ENCODE measurements at places on chromosomes 5 and 9.

DNA sequence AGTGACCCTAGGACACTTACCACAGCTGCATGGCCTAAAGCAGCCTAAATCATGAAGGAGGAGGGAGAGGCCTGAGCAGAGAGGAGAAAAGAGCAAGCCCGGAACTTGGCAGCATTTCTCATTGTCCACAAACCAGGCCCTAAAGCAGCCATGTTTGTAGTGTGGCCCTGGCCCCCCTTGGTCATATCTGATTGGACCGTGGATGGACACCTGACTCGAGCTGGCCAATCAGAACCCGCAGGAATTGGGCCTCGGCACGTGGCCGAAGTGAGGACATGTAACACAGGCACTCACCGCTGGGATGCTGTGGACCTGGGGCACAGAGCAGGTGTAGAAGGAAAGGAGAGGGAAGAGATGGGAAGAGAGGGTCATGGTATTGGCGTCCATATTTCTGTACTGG lies 56.9 kb downstream of the ASS1 start:
- no peak for DNase-seq

GRCh38 chr5:55033568-55033967 lies 9.5 kb downstream of the GZMK start:
- DNase-seq, result no peak

DNA sequence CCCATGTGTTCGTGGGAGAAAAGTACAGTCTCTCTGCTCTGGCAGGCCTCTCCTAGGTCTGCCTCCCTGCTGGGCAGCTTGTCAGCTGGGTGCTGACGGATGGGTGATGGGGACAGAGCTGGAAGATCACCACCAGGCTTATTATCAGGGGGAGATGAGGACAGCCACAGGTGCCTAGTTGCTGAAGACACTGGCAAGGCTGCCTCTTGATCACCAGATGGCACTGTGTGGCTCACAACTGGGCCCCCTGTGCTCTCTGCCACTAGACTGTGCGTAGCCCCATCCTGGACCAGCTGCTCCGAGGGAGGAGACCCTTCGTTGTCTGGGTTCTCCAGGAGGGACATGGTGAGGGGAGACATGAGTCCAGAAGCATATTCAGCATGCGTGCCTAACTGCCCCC lies 73.0 kb downstream of the KIF24 start:
- no peak for DNase-seq

- no peak for DNase-seq
These were observed 80.9 kb downstream of the EBF1 start for GRCh38 chr5:159018855-159019254.

- no peak for DNase-seq
These were observed 79.8 kb upstream of the PAPPA start for GRCh38 chr9:116073826-116074225.

DNA sequence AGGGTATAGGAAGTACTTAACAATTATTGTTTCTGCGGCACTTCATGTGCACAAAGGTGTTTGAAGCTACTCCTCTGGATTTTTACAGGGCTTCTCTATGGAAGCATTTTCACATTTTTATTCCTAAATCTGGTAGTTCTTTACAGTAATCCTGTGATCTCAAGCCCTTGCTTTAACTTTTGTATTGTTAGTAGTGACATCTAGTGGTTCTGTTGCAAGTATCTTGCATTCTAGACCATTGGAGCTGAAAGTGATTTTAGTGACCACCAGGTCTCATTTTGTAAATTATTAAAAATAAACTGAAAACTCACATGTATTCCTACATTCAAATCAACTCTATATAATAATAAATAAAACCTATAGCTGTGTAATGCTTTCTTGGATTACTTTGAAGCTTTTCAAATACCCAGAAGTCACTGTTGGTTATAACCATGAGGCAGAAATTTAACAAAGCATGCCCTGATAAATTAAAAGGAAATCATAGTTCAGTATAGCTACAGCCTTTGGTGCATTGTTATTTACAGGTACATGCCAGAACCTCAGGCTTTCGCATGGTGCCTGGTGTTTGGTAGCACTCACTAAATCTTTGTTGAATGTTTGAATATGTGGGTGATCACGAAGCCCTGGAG lies 18.9 kb downstream of the RPS23 start:
- peak; percentile 6 for DNase-seq

DNA sequence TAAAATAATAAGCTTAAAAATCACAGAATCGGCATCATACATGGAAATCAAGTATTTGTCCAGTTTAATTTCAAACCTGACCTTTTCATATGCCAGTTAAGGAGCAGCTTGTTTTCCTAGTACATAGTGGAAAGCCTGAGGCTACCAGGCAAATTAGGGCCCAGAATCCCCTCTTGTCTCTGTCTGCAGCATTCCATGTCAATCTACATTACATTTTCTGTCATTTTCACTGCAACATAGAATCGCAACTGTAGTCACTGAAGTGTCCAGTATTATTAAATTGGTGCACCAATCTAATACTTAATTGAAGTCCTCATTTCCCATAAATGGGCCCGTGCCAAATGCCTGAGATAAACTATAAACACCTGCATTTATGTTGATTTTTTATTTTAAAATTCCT lies 1352.2 kb upstream of the ACO1 start:
- DNase-seq, result no peak

- DNase-seq, result no peak
These were observed 24.9 kb upstream of the ADRA1B start for GRCh38 chr5:159891371-159891770.

- DNase-seq, result no peak
These were observed 146.6 kb upstream of the TUT7 start for GRCh38 chr9:86500667-86501435.

- no peak for DNase-seq
These were observed 140.1 kb downstream of the FGF1 start for GRCh38 chr5:142545650-142546322.

- DNase-seq, result no peak
These were observed 4.8 kb downstream of the ALDH1A1 start for GRCh38 chr9:72947984-72948465.

DNA sequence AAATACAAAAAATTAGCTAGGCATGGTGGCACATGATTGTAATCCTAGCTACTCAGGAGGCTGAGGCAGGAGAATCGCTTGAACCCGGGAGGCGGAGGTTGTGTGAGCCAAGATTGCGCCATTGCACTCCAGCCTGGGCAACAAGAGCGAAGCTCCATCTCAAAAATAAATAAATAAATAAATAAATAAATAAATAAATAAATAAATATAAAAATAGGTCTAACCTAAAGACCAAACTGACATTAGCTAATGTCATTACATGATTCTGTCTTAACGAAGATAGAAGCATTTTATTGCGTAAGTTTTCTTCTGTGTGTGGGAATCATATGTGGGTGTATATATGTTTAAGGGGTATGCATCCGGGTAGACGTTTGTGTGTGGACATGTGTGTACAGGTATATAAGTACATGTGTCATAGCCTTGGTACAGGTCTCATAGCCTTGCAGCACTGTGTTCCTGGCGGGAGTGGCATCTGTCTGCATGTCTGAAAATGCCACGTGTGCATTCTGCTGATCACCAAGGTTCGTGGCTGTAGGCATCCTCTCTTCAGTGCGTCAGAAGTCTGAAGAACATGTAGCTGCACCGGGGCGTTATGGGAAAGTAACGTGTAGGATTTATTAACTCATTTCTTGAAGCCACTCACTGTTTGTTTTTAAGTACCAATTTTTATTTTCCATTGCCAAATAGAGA lies 298.1 kb downstream of the NR3C1 start:
- DNase-seq, result no peak

DNA sequence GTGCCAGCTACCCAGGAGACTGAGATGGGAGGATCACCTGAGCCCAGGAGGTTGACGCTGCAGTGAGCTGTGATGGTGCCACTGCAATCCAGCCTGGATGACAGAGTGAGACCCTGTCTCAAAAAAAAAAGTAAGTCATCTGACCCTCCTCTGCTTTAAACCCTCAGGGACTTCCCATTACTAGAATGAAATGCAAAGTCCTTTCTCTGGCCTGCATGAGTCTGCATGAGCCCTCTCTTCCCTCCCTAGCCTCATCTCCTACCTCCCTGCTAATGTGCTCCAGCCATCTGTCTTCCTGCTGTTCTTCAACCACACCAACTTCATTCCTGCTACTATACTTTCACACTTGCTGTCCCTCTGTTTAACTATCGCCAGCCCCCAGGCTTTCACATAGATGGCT lies 15.3 kb downstream of the IL5 start:
- no peak for DNase-seq

- DNase-seq, result no peak
These were observed 409.5 kb downstream of the MAT2B start for GRCh38 chr5:163914910-163915309.

- DNase-seq, result no peak
These were observed 3.1 kb upstream of the FBXL7 start for GRCh38 chr5:15496886-15497285.

DNA sequence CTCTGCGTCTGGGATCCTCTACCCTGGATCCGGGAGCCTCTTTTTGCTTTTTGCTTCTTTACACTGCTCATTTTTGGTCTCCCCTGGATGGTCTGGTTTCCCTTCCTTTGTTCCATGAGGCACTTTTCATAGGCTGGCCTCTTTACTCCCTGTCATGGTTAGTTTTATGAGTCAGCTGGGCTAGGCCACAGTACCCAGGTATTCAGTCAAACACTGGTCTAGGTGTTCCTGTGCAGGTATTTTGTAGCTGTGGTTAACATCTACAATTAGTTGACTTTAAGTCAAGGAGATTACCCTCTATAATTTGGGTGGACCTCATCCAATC lies 17.5 kb downstream of the ANKRD33B start:
- no peak for DNase-seq

- no peak for DNase-seq
These were observed 5.5 kb downstream of the ARRDC1 start for GRCh38 chr9:137610944-137611343.

- DNase-seq, result peak; percentile 30
These were observed 5.7 kb downstream of the TBCA start for GRCh38 chr5:77770293-77771005.

DNA sequence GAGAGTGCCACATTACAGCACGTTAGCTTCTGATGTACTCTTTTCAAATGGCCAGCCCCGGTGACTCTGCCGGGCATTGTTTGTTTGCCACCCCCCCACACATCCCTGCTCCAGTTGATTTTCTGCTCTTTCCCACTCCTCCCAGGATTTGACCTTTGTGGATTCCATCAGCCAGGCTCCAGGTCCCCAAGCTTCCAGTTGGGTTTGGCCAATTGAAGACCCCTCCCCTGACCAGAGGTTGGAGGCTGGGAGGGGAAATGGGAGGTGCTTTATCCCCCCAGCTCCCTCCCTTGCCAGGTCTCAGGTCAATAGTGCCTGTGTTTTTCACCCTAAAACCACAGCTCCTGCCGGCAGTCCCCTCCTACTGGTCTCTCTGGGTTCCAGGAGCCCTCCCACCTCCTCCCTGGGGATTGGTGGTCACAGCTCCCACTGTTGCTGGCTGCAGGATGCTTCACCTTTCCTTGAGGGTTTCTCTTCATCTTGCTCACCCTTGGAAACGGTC lies 34.9 kb downstream of the IRF1 start:
- DNase-seq, result no peak

- DNase-seq, result no peak
These were observed 135.9 kb downstream of the ZSWIM6 start for GRCh38 chr5:61467766-61468482.

DNA sequence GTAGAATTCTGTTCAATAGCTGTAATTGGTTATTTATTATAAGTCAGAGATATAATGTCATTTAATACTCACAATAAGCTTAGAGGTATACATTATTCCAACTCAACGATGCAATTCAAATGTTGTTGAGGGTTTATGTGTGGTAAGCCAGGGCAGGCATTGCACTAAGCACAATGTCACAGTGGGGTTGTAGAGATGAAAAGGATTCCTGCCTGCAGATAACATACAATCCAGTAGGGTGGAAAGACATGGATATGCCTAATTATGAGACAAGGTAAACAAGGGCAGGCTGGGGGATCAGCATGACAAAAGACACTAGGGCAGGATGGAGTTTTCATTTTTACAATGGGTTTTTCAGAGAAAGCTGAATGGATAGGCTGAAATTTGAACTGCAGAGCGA lies 98.7 kb upstream of the PALM2AKAP2 start:
- DNase-seq, result no peak

DNA sequence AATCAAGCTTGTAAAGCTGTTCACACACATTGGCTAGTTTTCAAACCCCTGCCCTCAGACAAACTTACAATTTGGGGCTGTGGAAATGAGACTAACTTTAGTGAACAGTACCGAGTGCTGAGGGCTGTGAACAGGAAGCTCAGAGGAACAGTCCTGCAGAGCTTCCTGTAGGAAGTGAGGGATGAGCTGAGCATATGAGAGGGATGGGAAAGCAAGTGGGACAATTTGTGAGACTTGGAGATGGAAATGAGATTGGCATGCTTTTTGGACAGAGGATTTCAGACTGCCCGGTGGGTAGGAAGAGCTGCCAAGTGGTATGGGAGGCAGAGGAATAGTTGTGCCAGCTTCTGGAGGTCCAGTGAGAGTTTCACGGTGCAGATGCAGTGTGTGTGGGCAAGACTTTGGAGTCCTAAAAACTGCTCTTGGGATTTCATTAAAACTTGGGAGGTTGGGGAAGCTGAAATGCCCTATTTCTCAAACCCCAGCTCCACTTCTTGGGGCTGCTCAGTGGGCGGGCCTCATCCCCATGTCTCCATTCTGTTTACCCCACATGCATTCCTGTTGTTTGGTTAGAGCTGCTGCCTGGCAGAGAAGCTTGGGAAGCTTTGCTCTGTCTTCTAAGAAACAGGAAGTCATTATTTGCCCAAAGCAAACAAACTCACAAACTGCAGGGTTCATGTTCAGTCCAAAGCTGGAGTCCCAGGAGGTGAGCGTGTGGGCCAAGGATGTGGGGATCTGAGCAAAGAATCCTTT lies 267.5 kb downstream of the ZSWIM6 start:
- DNase-seq, result no peak

DNA sequence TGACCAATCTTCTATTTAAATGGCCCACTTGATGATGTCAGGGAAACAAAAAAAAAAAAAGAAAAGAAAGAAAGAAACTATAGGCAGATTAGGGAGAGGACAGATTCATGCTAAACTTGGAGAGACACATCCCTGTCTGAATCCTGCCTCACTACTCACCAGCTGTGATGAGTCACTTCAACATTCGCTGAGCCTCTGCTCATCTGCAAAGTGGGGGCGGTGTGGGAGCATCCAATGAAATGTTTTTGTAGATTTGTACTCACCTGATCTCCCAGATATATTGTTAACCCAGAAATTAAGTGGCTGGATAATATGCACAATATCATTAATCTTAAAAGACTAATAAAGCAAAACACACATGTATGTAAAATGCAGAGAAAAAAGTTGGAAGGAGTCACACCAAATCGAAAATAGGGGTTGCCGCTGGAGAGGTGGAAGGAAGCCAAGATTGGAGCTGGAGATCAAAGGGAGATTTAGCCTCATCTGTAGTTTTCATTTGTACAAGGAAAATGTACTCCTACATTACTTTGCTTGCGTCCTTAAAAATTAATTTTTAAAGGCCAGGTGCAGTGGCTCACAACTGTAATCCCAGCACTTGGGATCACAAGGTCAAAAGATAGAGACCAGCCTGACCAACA lies 17.0 kb upstream of the ERGIC1 start:
- peak; percentile 86 for DNase-seq

Measured in suppressor macrophage treated with lipopolysaccharide for 4 hours (primary cell).